ENCODE measurements at places on chromosomes 1 and 21.

GRCh38 chr1:201999625-202000238 is 10.7 kb upstream of the ELF3 start:
- DNase-seq = peak; percentile 24

GRCh38 chr1:53410701-53411100 is 48.5 kb upstream of the DMRTB1 start:
- DNase-seq = no peak

DNA sequence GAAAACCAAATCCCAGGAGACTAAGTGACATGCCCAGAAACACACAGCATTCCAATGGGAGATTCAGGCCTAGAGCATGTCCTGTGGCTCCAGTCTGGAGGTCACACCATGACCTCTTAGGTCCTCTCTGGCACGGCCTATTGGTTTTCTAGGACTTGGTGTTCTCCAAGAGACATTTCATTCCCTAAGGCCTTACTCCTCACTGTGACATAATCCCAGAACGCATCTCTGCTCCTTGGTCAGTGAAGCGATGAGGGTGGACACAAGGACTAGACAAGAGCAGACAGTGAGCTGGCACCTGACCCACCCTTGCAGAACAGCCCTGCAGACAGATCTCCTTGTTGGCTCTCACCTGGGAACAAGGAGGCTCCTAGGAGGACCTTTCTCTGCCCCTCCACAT is 860 bp downstream of the IVL start:
- DNase-seq = no peak

DNA sequence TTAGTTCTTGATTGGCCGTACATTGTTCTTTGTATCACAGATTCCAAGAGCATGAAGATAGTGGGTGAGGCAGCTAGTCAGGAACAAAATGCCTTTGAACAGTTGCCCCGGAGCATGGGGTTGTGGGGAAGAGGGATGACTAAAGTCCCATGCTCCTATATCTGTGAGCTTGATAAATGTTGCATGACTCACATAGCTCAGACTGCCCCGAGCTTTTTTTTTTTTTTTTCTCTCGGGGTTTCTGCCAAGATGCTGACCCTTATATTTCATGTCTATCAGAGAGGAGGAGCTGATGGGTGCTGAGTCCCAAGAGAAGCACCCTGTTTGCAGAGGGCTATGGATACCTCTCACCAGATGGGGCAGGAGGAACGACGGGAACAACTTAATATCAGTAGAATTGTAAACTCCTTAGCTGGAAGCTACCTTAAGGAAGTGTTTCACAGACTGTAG is 40.6 kb downstream of the SRRM1 start:
- no peak for DNase-seq

GRCh38 chr1:181033799-181034451 is at the start of gene MR1:
TSS of gene MR1 (plus strand) at chr1:181033983. CDS start at chr1:181034008, 25 bp downstream.
- DNase-seq = no peak

GRCh38 chr21:42564561-42564971 is 50.9 kb downstream of the SLC37A1 start:
- DNase-seq = no peak

GRCh38 chr21:27362249-27362648 is 395.4 kb upstream of the ADAMTS5 start:
- no peak for DNase-seq

- no peak for DNase-seq
Observed at GRCh38 chr1:2983319-2983705, 38.0 kb upstream of the ACTRT2 start.

DNA sequence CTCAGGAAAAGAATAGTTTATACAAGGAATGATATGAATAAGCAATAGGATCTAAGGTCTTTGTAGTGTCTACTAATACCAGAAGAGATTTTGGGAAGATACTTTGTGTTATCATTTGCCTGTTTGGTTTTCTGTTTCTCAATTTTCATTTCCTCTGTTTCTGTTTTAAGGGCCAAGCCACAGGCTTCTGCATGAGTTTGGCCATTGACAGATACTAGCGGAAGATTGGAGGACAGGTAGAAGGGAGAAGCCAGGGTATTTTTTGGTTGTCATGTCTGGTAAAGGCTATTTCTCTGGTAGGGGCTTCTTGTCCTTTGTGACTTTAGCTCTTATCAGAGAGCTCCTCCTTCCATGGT is 51.4 kb downstream of the HS2ST1 start:
- no peak for DNase-seq

- no peak for DNase-seq
Observed at GRCh38 chr1:73401666-73402065, 796.3 kb downstream of the LRRIQ3 start.

GRCh38 chr1:11952455-11953109 is 18.1 kb downstream of the PLOD1 start:
- DNase-seq = no peak

DNA sequence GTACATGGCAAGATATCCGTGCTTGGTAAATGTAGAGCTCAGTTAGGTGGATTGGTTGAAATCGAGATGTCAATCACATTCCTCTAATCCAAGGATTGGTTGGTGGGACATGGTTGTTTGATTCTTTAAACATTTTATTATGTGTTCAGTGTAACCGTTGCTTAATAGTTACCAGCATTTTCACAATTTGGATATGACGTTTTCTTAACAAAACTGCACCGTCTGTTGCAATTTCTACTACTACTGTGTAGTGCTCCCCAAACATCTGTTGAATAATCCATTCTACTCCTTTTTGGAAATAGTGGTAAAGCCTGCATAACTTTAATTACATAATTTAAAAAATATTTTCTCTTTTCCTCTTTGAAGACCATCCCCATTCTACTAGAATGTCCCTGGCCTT is 16.3 kb downstream of the OR2B11 start:
- no peak for DNase-seq

DNA sequence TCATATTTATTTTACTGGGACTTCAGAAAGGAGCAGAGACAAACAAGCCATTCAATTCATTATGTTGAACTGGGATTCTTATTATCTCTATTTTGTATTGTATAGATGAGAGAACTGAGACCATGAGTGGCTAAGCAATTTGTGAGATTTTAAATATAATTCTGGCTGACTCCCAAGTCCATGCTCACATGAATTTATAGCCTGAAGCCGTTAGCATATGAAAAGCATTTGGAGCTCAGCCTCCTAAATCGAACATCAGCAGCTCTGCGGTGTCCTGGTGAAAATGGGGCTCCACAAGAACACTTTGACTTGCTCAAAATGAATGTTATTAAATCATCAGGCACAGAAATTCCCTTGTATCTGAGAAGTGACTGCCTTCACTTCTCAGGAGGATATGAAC is 96.8 kb upstream of the DPT start:
- no peak for DNase-seq

DNA sequence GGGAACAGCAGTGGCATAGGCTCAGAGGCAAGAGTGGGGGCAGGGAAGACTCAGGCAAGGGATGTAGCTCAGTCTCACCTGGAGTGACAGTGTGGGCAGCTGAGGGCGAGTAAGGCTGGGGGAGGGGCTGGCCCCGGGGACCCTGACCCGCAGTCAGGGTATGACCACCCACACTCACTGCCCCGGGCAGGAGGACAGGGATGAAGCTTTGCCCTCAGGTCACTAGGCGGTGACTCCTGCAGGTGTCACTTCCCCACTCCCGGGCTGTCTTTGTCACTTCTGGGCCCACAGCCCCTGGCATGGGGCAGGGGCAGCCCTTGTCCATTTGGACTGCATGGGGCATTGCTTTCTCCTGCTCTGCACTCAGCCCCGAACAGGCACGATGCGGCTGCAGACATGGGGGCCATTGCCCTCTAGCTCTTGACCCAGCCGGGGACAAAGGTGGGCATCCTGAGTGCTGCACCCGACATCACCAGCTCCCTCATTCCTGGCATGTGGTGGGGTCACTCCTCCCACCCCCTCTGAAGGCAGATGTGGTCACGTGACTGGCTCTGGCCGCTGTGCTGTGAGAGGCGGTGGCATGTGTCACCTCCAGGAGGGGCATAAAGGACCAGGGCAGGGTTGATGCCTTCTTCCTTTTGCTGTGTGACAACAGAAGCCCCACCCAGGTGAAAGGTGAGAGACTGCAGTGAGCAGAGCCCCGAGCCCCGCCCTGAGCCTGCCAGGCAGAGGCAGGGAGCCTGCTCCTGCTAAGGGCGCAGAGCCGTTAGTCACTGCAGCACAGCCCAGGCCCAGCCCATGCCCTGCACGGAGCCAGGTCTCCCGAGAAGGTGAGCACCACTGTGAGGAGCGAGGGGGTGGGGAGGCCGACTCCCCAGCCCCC is 66.0 kb downstream of the MATN1 start:
- DNase-seq = no peak

DNA sequence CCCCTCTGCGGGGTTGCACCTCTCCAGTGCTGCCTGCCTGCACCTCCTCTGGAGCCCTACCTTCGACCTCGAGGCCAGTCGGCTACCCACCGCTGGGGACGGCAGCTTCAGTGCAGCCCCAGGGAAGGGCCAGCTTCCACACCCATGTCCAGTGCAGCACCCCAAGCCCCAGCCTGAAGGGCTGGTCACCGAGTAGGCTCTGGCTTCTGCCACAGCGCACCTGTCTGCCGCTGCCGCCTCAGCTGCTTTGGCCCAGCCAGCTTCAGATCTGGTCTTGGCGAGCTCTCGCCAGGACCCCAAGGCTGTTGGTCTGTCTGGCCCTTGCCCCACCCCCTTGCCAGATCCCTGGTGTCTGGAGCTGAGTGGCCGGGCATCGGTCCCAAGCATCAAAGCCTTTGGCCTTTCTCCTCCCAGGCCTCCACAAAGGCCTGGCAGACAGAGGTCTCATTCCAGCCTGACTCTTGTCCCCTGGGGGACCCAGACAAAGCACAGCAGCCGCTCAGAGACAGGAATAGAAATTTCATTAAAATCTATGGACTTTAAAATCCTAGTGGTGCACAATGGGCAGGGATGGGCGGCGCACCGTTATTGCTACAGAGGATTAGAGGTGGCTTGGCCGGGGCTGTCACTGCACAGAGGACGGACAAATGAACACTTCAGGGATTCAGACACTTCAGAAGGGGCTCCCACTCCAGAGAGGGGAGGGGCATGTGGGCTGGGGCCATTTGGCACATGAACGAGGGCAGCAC is 4.8 kb downstream of the CCDC24 start:
- DNase-seq = no peak

- DNase-seq = no peak
Observed at GRCh38 chr21:33754481-33754880, 112.2 kb downstream of the ITSN1 start.

- no peak for DNase-seq
Observed at GRCh38 chr1:168441745-168442144, 102.1 kb downstream of the XCL2 start.

GRCh38 chr1:28447679-28448078 is 58.2 kb upstream of the RCC1 start:
- DNase-seq = no peak

DNA sequence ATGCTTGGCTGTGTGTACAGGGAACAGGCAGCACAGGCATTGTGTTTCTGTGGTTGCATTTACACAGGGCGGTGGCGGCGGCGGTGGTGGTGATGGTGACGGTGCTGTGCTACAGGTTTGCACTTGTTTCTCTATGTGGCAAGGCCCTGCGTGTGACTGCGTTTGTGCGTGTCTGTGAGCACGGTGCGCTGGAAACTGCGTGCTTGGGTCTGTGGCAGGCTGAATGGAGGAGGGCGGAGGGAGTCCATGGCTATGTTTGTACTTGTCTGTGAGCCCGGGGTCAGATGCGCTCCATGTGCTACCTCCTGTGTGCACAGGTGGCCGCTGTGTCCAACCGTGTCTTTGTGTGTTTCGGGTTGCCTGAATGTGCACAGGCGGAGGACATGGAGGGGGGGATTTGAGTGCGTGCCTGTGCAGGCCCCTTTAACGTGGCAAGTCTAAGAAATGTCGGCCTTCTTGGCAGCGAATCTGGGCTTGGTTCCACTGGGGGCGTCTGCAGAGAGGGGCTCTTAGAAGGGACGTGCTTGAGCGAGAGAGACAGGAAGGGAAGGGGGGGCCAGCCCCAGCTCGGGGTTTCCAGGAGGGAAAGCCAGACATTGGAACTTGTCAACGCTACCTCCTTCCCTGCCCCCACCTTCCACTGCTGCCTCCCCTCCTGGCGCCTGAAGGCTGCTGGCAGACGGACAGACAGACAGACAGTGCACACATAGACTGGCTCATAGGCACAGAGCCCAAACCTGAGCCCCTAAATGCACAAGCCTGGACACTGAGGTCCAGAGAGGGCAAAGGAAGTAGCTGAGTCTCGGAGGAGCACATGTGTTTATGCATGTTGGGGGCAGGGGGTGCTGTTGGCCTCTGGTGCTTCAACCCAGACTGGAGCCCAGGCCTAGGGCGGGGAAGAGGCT is 32.7 kb upstream of the WASF2 start:
- peak; percentile 81 for DNase-seq

DNA sequence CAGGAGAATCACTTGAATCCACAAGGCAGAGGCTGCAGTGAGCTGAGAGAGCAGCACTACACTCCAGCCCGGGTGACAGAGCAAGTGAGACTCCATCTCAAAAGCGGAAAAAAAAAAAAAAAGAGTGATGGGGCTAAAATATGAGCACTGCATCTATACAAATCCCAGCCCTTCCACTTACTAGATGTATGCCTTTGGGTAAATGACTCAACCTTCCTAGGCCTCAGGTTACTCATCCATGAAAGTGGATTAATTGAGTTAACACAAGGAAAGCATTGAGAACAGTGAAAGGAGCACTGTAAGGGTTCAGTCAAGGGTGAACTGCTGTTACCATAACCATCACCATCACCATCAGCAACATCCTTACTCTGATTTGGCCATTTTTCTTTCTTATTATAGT is 226.4 kb upstream of the C8B start:
- DNase-seq = no peak

DNA sequence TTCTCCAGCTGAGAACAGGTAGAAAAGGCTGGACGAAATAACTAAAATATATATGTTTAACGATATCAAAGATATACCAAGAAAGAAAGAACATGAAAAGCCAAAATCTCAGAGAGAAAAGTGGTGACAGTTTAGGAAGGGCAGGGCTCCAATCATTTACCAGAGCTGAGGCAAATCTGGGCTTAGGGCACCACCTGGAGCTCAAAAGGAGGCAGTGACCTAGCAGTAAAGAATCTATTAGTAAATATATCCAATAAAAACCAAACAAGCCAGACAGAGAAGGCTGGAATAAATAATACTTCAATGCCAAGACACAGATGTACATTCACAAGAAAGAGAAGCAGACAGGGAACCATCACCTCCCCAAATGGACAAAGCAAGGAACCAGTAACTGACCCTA is 43.5 kb downstream of the CHIA start:
- DNase-seq = peak; percentile 60

DNA sequence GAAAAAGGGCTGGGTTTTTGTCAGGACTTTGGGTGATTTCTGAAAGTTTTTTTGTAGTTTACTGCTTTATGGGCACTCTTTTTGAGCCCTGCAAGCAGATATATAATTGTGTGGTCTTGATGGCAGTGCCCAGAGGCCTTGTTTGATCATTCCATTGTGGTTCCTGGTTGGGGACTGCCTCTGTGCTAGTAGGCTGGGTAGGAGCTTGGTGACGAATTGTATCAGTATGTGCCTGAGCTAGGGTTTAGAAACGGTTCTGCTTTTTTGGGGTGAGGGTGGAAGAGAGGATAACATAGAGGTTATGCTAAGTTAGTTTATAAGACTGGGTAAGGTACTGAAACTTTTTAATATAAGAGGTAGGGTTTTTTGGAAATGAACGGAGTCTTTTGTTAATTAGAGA is 139.7 kb upstream of the ETV3 start:
- no peak for DNase-seq
